ENCODE measurements at places on chromosomes 7 and 10.

- no peak for DNase-seq
These were observed 43.3 kb upstream of the MTURN start for GRCh38 chr7:30091491-30091912.

GRCh38 chr7:129841465-129841864, 111.3 kb downstream of the UBE2H start:
- no peak for DNase-seq

DNA sequence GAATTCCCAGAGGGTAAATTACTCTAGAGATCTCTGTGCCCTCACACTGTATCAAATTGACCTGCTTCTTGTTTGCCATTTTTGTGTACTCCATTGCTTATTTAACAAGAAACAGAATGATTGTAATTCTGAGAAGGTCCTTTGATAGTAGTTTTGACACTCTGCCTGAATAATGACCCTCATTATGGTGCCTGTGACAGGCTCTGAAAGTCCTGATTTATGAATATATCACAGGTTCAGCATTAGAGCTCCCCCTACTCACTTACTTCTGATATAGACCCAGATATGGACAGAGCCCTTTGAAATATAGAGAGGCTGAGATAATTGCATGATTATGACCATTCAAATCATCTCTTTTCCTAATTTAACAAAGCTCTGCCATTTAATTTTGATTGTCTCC, 465.2 kb downstream of the MDFIC start:
- DNase-seq: no peak

GRCh38 chr7:6430271-6430940, 17.3 kb downstream of the DAGLB start:
- no peak for DNase-seq

- no peak for DNase-seq
These were observed 14.5 kb upstream of the ABCC2 start for GRCh38 chr10:99767901-99768300.

Measured in mucosa of descending colon (tissue), 3 donors.